Epithelial cell of esophagus (primary cell): ENCODE measurements at places on chromosomes 11 and 22.

DNA sequence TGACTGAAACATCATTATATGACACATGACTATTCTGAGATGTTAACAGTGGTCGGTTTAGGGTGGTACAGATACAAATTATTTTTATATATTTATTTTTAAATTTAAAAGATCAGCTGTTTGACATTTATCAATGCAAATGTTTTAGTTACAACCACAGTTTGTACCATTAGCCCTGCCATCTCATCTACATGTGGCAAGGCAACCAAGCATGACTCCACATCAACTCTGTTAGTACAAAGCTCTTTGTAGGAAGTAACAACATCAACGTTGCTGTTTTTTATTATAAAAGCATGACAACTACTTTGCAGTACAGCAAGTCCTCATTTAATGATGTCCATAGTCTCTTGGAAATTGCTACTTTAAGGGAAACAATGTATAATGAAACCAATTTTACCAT, 40.8 kb downstream of the ENTHD1 start:
- no peak for DNase-seq

DNA sequence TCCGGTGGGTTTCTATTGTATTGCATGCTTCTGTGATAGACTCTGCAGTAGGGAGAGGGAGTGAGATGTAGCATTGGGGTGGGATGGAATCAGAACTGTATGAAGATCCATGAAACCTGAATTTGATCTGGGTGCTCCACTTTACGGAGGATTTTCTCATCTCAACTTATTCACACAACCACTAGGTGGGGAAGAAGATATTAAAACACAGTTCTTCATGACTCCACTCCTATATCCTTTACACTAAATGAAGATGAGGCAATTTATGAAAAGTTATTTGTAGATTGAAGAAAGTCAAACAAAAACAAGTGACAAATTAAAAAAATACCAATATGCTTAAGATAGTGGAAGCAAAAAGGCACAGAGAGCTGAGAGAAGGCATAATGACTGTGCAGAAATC, 92.6 kb upstream of the PDGFD start:
- DNase-seq: peak; percentile 24

DNA sequence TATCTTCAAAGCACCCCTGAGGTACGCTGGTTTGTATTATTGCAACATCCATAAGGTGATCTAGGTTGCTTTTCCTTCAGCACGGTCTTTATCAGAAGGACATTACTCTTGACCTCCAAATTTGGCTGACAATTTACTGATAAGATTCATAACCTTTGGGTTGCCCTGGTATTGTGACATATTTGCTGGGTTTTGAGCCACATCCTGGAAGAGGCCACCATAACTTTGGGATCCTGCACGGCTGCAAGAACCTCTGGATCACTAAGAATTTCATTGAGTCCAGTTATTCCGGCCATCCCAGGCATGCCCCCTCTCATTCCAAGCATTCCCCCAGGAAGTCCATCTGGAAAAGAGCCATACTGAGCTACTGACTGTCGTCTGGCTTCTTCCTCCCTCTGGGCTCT, 6.5 kb upstream of the PLET1 start:
- no peak for DNase-seq

DNA sequence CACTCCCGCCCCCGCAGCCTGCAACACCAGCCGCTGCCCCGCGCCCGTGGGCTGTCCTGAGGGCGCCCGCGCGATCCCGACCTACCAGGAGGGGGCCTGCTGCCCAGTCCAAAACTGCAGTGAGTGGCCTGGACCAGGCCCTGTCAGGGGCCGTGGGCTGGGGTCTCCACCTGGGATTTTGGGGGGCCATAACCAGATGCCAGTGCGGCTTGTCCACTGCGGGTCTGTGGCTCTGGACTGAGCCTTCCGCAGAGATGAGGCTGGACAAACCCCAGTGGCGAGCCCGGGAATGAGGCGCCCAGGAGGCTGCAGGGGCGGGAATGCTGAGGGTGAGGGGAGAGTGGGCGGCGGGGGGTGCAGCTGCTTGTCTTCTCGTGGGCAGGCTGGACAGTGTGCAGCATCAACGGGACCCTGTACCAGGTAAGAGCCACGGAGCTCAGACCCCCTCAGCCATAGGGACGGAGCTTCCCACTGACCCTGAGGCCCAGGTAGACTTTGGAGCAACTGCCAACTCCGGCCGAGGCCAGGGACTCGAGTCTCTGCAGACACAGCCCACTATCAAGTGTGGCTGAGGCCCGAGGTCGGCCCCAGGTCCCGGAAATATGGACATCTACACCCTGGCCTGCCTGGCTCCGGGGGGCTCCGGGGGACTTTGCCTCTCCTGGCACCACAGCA, 24.8 kb upstream of the MUC5B start:
- DNase-seq: no peak

DNA sequence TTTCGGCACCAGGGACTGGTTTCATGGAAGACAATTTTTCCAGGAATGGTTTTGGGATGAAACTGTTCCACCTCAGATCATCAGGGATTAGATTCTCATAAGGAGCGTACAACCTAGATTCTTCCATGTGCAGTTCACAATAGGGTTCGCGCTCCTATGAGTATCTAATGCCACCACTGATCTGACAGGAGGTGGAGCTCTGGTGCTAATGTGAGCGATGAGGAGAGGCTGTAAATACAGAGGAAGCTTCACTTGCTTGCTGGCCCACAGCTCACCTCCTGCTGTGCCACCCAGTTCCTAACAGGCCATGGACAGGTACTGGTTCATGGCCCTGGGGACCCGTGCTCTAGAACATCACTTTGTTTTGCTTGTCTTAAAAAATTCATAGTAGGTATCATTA, 41.8 kb upstream of the AMPD3 start:
- DNase-seq: peak; percentile 50

- DNase-seq: no peak
Observed at GRCh38 chr22:21446128-21446826, 20.9 kb upstream of the TMEM191C start.

DNA sequence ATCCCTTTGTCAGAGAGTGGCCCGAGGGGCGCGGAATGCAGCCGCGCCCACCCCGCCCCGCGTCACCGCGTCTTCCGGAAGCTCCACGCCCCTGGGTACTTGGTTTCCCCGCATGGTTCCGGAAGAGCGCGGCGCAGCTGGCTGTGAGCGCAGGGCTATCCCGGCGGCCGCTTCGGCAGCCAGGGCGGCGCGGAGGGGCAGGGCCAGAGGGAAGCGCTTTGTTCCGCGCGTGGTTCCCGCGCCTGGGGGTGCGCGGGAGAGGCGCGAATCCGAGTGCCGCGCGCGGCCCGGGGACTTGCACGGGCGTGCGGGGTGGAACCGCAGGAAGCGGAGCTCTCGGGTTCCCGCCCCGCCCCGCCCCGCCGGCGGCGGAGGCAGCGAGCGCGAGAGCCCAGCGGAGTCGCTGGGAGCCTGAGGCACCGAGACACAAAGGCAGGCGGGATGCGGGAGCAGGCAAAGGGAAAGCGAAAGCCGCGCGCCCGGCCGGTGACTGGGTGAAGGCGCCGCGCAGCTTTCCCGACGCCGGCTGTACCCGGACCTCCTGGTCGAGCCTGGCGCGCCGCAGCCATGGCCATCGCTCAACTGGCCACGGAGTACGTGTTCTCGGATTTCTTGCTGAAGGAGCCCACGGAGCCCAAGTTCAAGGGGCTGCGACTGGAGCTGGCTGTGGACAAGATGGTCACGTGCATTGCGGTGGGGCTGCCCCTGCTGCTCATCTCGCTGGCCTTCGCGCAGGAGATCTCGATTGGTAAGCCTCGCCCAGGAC, at the start of gene PANX1:
PANX1 (plus strand) TSS at position 96 of the 766 bp plus-strand sequence; CDS start at position 568, 472 bp downstream.
- peak; percentile 93 for DNase-seq
